A549 treated with Mapracorat at 1 μM for 4 hours (cell line): ENCODE measurements at places on chromosomes 7 and 10. TPM values are rescaled to one million over a fixed set of nuclear protein-coding genes. Genes with fewer than 3 reads are reported as not detected.

Gene SYCE1
- total RNA-seq, result not detected in 5 replicates

Gene SPDYE8
- not detected in 5 replicates for total RNA-seq

Gene IFIT1
- total RNA-seq, result 3.5 to 5.5 TPM (median 4.7 TPM) in 5 replicates

Gene GIMAP7
- total RNA-seq, result not detected in 5 replicates

Gene IPMK
- 2.2 to 3.2 TPM (median 3.0 TPM) in 5 replicates for total RNA-seq

Gene DRGX
- total RNA-seq, result 0.05 TPM in 1 of 5 replicates, not detected in the others

Gene PILRA
- total RNA-seq, result 4.1 to 6.3 TPM (median 4.4 TPM) in 5 replicates

Gene PRSS37
- total RNA-seq, result not detected in 5 replicates

Gene TEX47
- not detected in 5 replicates for total RNA-seq

Gene CDH23
- 1.9 to 2.7 TPM (median 2.5 TPM) in 5 replicates for total RNA-seq

Gene C10orf53
- not detected in 5 replicates for total RNA-seq

Gene HABP2
- 0.04 to 0.13 TPM (median 0.09 TPM) in 4 of 5 replicates, not detected in the other for total RNA-seq

Gene ACSL5
- 0.13 to 0.27 TPM (median 0.19 TPM) in 5 replicates for total RNA-seq

Gene RNLS
- 7.5 to 9.8 TPM (median 8.2 TPM) in 5 replicates for total RNA-seq

Gene CHN2
- total RNA-seq, result 0.05 to 0.35 TPM (median 0.27 TPM) in 4 of 5 replicates, not detected in the other
